ENCODE measurements at places on chromosomes 11 and 22.

GRCh38 chr11:122348659-122349409 is 232.8 kb upstream of the BLID start:
- no peak for DNase-seq

- no peak for DNase-seq
These were observed 97.4 kb upstream of the PRDM11 start for GRCh38 chr11:45048870-45049691.

DNA sequence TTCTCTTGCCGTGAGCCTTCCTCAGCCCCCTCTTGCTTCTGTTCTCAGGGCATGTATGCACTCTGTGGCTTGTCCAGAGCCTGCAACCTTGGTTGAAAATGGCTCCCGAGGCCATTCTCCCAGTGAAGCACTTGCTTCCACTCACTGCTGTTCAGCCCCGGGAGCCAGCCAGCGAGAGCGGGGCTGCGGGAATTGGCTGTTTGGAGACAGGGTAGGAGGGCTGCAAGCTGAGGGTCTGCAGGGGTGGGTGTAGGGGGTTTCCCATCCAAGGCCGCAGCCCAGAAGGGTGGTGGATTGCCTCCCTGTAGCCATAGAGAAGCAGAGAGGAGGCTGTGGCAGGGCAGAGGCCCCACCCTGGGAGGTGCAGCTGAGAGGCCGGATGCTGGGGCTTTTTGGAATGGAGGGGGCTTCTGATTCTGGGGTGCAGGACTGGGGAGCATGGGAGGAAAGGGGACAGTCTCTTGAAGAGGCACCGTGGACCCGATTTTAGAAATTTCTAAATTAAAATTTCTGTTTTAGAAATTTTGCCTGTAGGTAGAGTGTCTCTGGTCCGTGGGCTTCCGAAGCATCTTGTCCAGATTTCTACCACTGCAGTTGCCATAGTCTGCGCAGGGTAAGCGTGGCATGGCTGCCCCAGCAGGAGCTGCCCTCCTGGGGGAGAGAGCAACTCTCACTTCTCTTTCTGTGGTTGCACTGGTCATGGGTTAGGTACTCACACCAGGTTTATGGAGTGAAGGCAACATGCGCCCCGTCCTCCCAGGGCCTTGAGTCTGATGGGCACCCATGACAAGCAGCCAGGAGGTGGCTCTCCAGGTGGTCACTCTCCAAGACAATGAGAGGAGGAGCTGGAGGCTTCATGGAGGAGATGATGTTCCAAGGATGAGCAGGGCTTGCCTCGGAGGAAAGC is 100.2 kb downstream of the TBC1D22A start:
- DNase-seq = no peak

DNA sequence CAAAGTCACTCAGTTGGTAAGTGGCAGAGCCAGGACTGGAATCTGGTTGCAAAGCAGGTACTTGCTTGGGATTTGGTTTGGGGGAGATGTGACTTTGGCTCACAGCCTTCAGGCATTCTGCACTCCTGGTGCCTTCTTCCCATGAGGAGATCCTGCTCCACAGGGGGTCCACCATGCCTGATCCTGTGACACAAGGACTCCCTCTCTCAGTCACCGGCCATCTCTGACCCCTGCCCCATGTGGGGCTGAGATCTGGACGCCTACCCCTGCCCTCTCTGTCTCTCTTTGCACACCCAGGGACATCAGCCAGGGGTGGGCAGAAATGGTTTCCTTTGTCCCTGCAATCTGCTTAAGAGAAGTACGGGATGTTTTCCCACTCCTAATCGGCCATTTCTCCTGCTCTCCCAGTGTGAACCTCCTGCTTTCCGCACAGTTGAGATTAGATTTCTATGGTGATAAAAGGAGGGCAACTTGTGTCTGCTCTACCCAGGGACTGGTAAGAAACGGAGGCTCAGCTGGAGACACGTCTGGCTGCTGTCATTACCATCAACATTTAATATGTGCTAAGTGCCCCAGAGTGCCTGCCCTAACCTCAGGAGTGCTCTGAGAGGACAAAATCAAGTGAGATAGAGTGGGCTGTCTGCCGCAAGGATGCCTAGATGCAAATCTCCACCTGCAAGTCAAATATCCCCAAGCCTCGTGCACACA is 11.1 kb upstream of the FXYD6 start:
- no peak for DNase-seq

DNA sequence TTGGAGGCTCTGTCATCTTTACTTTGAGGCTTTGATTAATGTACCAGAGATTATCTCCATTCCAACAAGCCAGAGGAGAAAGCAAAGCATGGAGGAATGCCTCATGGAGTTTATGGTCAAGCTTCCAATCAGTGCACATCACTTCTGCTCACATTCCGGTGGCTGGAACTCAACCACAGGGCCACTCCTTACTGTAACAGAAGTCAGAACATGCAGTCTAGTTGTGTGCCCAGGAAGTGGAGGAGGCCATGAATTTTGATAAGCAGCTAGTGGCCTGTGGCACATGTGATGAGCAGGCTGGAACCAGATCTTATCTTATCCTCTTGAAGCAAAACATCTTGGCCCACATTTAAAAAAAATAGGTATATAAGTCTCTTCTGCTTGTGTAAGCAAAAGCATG is 258.9 kb upstream of the ARHGAP20 start:
- DNase-seq = no peak

GRCh38 chr22:38618682-38619081 is 37.5 kb downstream of the FAM227A start:
- no peak for DNase-seq

DNA sequence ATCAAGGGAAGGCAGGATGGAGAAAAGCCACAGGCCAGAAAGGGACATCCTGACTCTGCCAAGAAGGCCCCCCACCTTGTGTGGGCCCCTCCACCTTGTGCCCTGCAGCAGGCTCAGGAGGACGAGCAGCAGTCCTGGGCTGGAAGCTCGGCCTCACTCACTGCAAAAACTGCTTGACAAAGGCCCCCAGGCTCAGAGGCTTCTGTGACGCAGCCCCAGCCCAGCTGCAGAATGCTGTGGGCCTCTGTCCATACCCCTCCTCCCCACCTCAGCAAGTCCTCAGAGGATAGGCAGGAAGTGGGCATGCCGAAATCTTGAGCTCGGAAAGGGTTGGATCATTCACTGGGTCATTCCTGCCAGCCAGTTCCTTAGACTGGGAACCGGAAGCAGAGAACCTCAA is 61.9 kb downstream of the NRXN2 start:
- DNase-seq = no peak

GRCh38 chr11:116738975-116739374 is 33.8 kb downstream of the BUD13 start:
- DNase-seq = no peak

DNA sequence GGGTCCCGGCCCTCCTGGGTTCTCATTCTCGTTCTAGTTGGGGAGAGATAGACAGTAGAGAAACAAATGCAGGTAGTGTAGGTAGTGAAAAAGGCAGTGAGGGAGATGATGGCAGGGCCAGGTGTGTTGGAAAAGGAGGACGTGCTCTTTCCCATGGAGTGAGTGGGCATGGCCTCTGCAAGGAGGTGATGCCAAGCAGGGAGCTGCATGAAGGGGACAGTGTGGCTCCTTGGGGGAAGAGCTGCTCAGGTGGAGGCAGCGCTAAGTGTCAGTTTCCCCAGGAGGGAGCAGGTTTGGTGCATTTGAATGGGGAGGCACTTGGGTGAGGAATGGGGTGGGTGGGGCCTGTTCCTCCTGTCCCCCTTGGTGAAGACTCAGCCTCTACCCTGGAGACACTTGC is 22.2 kb downstream of the MCM5 start:
- no peak for DNase-seq

GRCh38 chr11:106520146-106520912 is 442.9 kb downstream of the AASDHPPT start:
- DNase-seq = no peak

All from esophagus squamous epithelium (tissue), 5 donors.